A549 treated with AZD2906 at 1 μM for 4 hours (cell line): ENCODE measurements at places on chromosomes 13 and 19. TPM values are rescaled to one million over a fixed set of nuclear protein-coding genes. Genes with fewer than 3 reads are reported as not detected.

Gene SELENOV
- total RNA-seq: not detected in 5 replicates

Gene SCN1B
- 11.1 to 20.6 TPM (median 20.1 TPM) in 5 replicates for total RNA-seq

Gene SYNE4
- 0.04 to 0.50 TPM (median 0.25 TPM) in 5 replicates for total RNA-seq

Gene TEAD2
- 12.3 to 18.5 TPM (median 16.9 TPM) in 5 replicates for total RNA-seq

Gene SYDE1
- total RNA-seq: 15.9 to 20.7 TPM (median 18.4 TPM) in 5 replicates

Gene WIZ
- total RNA-seq: 16.2 to 23.9 TPM (median 23.4 TPM) in 5 replicates

Gene CYP2A7
- not detected in 5 replicates for total RNA-seq

Gene OR10H2
- not detected in 5 replicates for total RNA-seq
